ENCODE measurements at places on chromosomes 16 and 17.

DNA sequence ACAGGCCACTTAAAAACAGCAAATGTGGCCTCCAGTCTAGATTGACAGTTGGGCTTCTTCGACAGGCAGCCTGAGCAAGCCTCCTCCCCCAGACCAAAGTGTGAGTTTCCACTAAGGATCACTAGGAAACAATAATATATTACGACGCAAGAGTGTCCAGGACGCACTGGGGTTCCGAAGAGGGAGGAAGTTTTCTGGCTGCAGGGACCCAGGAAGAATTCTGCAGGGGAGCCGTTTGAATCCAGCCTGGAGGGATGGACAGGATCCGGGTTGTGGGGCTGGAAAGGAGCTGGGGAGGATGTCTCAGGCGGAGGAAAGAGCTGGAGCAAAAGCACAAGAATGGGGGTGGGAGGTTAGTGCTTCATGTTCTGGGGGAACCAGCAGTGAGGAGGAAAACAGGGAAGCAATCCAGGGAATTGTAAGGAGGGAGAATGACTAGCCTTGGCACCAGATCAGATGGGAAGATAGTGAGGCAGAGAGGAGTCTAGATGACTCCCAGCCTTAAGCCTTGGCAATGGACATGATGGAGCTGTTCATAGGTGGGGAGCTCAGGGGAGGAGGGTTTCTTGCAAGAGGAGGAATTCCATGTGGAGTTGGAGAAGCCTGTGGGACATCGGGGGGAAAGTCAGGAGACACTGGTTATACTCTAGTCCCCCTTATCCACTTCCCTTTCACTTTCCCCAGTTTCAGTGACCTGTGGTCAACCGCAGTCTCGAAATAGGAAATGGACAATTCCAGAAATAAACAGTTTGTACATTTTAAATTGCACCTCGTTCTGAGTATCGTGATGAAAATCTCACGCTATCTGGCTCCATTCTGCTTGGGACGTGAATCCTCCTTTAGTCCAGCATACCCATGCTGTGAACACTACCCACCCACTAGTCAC, 26.6 kb downstream of the NGFR start:
- DNase-seq: no peak

DNA sequence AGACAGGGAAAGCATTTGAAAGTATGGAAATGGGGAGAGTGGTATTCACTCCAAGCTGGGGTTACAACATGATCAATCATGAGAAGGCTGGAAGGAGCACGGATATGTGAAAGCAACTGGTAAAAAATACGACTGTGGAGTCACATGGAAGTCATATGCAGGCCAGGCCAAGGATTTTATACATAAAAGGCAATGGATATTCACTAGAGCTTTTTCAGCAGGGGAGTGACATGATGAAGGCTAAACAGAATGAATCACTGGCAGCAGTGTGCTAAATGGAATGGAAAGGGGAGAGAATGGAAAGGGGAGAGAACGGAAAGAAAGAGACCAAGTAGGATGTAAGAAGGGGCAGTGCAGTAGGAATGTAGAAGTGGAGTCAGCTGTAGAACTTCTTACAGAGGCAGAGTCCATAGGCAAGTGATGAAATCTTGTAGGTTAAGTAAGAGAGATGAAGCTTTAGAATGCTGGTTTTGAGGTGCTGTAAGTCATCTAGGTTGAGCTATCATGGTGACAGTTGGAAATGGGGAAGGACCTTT, 13.0 kb upstream of the NETO2 start:
- DNase-seq: no peak

DNA sequence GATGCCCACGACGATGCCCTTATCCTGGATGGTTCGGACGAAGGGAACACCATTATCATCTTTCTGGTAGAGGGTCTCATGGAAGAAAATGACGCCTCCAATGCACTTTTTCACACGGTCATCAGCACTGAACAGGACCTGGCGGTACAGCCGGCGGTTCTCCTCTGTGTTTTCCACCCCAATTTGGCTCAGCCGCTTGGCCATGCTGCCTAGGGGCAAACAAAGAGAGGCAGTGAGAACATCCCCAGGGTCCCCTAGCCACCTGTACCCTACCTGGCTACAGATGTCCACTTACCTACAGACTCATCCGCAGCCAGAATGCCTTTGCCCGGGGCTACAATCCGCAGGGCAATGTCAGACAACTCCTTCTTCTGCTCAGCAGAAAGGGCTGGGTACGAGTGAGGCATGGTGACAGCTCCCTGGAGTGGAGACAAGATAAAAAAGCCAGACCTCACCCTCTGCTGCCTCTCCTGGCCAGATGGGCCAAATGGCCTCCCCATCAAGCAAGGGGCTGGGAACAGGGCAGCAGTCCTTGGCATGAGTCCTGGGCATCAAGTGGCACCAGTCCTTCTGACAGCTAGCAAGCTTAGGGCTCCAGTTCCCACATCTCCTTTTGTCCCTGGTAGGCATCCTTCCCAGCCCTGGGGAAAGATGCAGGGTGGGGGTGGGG, 1.4 kb downstream of the ALDOC start:
- peak; percentile 15 for DNase-seq

GRCh38 chr17:65058593-65058992, 2.1 kb upstream of the GNA13 start:
- DNase-seq: no peak

- DNase-seq: no peak
These were observed 21.4 kb downstream of the CD300LG start for GRCh38 chr17:43868226-43868994.

DNA sequence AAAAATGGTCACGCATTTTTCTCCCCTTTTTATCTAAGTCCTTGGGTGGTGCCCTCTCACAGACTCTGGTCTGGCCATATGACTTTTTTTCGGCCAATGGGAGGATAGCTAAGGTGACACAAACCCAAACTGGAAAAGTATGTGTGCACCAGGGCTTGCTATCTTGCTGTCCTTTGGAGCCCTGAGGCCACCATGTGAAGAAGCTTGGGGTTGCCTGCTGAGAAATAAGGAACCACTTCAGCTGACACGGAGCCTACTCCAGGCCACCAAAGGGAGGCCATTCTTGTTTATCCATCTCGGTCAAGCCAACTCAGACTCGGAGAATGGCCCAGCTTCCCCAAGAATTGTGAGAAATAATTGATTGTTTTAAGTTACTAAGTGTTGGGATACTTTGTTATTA, 111.4 kb upstream of the ZFHX3 start:
- no peak for DNase-seq

- DNase-seq: no peak
These were observed 24.5 kb upstream of the HS3ST2 start for GRCh38 chr16:22789281-22789945.

DNA sequence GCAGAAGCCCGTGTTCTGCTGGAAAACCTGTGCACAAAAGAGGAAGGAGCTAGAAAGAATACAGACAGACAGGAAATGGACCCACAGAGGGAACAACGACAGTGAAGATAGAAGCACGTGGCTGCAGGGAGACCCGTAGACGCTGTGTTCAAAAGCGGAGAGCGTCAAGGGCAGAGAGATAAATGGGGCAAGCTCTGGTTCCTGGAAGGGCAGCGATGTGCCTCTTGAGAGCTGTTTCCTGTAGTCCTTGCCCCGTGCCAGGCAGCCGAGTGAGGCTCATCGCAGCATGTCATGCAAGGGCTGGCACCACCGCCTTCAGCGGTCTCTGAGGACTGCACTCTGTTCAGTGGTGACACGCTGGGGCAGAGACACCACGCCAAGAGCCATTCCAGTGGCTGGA, 43.6 kb upstream of the CACNG5 start:
- no peak for DNase-seq

DNA sequence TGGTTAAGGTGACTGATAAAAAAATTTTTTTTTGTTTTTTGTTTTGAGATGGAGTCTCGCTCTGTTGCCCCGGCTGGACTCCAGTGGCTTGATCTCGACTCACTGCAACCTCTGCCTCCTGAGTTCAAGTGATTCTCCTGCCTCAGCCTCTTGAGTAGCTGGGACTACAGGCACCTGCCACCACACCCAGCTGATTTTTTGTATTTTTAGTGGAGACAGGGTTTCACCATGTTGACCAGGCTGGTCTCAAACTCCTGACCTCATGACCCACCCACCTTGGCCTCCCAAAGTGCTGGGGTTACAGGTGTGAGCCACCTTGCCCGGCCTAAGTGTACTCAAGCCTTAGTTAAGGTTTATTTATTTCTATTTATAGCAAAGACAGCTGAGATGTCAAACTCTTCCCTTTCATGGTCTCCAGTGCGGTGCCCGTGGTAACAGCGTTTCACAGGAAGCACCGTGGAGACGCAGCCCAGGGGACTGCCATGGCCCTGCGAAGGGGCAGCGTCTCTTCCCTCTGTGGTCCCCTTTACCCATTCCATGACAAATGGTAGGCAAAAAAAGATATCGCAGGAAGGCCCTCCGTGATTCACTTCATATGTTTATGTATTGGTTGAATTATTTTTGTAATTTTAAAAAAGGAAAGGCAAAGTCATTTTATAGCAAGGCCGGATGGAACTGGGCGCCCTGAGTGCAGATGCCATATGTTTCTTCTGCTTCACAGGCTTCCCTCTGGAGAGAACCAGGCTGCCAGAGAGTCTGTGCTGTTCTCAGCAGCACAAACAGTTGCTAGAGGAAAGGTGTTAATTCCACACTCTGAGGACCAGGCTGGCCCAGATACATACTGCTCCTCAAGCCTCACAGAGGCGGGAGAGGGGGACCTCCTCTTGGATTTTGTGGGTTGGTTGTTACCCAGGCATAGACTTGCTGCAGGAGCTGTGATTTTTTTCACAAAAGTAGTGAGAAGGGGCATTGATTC, 29.2 kb downstream of the DDX19A start:
- DNase-seq: no peak

- peak; percentile 93 for DNase-seq
These were observed 141.1 kb downstream of the RGS9 start for GRCh38 chr17:65278050-65278819.

DNA sequence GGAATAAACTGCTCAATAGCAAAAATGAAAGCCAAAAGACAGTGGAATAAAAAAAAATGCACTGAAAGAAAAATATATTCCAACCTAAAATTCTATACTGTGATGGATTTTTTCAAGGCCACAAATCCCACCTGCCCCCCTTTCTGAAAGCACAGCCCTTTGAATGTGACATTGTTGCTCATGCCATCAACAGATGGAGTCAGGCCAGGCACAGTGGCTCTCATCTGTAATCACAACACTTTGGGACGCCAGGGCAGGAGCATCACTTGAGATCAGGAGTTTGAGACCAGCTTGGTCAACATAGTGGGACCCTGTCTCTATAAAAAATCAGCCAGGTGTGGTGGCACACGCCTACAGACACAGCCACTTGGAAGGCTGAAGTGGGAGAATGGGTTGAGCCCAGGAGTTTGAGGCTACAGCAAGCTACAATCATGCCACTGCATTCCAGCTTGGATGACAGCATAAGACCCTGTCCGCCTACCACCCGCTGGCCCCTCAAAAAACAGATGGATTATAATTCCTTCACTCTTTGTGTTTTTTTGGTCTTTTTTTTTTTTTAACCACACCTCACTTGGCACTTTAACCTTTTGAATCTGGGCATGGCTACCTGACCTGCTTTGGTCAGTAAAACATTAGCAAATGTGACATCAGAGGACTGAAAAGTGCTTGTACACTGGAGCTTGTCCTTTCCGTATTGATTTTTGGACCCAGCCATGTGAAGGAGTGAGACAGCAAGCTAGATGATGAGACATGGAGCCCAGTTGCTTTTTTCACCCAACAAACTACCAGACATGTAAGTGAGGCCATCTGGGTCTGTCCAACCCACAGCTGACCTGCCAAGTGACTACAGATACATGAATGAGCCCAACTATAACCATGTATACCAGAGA, 36.3 kb downstream of the GLG1 start:
- no peak for DNase-seq

DNA sequence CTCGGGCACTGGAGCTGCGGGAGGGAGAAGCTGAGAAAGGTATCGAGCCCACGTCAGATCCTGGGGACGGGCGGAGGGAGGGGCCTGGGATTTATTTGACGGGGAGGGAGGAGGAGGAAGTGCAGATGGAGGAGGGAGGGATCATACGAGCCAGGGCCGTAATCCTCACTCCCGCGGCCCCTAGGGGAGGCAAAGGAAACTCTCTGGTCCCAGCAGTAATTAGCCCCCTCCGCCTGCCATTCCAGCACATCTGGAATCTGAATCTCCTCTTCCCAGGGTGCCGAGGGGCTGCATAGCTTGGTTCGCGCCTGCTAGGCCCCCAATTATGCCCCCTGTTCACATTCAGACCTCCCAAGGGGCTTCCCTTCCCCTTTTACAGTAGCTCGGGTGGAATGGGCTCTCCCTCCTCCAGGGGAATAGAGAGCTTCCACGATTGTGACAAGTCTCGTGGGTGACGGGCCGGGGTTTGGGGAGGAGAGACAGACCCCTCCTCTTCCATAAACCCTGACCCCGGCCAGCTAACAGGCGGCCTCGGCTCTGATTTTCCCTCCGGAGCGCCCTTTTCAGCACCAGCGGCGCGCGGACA, at the start of gene SEZ6L2:
TSS of gene SEZ6L2 (minus strand) at position 35 of the 586 bp plus-strand sequence. CDS start 531 bp downstream, outside the sequence.
- peak; percentile 98 for DNase-seq

DNA sequence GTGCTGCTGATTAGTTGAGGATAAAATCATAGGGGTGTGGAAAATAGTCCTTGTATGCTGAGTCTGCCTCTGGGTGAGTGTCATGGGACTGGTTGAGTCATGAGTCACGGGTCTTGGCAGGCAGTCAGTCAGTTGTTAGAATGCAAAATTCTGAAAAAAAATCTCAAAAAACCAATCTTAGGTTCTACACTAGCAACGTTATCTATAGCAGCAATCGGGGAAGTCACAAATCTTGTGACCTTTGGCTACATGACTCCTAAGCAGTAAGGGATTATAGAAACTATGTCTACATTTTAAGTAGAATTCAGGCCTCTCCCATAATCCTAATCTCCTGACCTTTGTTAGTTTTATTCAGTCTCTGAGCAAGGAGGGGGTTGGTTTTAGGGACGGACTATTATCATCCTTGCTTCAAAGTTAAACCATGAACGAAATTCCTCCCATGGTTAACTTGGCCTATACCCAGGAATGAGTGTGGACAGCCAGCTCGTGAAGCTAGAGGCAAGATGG, 18.0 kb upstream of the PMFBP1 start:
- no peak for DNase-seq

- DNase-seq: no peak
These were observed 16.8 kb downstream of the CDR2 start for GRCh38 chr16:22357635-22357971.

- DNase-seq: peak; percentile 45
These were observed 4.3 kb upstream of the SGF29 start for GRCh38 chr16:28549301-28549899.

- DNase-seq: peak; percentile 66
These were observed 3.1 kb upstream of the HOXB2 start for GRCh38 chr17:48547808-48548522.

DNA sequence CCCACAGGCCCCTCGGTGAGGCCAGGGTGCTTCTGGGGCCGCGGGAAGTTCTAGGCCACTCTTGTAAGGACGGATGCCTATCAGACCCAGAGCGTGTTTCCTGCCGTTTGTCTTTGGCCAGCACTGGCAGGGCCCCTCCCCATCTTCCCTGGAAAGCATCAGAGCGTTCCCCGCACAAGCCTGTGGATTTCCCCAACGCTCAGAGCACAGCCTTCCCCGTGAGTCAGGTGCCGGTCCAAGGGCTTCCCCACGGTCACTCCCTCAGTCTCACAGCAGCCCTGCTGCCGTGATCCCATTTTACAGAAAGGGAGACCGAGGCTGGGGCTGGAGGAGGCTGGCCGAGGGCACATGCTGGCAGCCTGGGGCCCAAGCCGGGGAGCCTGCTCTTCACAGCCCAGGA, 33.7 kb downstream of the CRISPLD2 start:
- no peak for DNase-seq

GRCh38 chr17:12459736-12460135, 206.0 kb upstream of the MYOCD start:
- DNase-seq: no peak

Measured in GM23338 (cell line).